ENCODE measurements at places on chromosomes 13 and 19.

- DNase-seq = no peak
Measured at GRCh38 chr13:110334256-110334655, 27.2 kb downstream of the COL4A2 start.

- no peak for DNase-seq
Measured at GRCh38 chr13:37106642-37107041, 1.2 kb upstream of the CSNK1A1L start.

DNA sequence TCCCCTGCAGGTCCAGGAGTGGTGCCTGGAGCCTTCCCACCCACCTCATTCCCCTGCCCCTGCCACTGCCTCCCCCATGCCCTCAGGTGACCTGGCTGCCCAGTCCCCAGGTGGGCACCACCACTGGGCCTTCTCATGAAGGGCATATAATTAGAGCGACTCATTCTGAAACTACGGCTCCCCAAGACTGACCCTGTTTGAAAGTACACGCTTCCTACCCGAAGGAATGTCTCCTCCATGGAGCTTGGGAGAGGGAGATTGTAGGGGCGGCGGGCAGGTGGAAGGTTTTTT, 52.6 kb downstream of the GPR12 start:
- no peak for DNase-seq

GRCh38 chr13:30654430-30654829, 36.7 kb downstream of the USPL1 start:
- DNase-seq = no peak

DNA sequence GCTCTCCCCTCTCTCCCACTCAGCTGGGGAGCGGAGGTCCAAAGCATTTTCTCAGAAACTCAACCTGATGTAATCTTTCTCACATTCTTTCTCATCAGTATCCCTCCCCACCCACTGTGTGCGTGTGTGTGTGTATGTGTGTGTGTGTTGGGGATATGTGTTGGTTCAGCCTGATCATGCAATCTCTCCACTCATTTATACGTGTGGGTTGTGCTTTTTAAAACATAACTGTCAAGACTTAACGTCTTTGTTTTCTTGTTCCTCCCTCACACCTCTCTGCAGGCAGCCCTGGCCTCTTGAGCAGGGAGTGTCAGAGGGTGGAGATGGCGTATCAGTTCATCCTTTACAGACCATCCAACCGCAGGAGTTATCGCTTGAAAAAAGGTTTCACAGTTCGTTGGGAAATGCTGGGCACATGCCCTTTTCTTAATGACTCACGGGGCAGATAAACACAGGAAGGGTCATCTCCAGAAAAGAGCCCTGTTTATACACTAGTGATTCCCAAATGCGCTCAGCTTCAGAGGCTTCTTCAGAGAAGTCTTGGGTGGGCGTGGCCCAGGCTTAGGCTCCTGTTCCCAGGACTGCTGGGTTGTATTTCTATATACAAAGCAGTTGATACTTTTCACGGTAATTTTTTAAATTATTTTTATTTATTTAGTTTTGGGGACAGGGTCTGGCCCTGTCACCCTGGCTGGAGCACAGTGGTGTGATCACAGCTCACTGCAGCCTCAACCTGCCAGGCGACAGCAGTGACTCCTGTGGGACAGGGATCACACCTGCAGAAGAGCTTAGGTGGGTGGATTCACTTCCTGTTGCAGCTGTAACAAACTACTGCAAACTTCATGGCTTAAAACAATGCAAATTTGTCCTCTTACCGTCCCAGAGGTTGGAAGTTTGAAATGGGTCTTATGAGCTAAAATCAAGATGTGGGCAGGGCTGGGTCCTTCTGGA, 60.3 kb downstream of the CCDC70 start:
- DNase-seq = no peak

GRCh38 chr13:42660333-42660965, 86.5 kb downstream of the TNFSF11 start:
- no peak for DNase-seq

DNA sequence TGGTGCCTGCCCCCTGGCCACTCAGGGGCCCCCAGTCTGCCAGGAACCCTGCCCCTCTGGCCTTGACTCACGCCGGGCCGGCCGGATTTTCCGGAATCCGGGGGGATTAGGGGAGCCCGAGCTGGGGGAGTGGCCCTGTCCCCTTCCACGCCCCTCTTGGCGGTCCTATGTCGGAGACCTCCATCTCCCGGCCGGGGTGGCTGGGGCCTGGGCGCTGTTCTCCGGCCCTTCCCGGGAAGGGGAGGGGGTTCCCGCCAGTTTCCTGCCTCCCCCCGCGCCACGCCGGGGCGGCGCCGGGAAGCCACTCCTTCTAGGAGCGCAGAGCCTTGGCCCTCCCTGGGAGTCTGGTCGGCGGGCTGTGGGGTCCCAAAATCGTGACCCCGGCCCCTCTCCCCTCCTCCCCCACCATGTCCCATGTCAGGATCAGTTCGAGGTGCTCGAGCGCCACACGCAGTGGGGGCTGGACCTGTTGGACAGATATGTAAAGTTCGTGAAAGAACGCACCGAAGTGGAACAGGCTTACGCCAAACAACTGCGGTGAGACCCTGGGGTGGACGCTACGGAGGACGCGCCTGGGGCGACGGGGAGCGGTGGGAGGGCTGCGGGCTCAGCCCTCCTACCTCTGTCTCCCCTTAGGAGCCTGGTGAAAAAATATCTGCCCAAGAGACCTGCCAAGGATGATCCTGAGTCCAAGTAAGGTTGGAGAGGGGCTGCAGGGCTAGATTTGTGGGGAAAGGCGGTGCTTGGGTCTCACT, 1.3 kb downstream of the TRIP10 start:
- DNase-seq = no peak

DNA sequence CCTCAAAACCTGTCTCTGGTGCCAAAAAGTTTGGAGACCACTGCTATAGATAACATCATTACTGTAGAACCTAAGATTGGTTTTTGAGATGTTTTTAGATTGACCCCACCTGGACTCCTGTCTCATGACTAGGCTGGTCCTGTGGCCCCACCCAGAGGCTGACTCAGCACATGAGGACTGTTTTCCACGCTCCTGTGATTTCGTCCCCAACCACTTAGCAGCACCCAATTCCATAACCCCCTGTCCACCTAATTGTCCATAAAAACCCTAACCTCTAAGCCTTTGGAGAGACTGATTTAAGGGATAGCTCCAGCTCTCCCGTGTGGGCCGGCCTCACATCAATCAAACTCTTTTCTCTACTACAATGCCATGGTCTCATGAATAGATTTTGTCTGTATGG, 25.6 kb upstream of the GAS6 start:
- DNase-seq = no peak

DNA sequence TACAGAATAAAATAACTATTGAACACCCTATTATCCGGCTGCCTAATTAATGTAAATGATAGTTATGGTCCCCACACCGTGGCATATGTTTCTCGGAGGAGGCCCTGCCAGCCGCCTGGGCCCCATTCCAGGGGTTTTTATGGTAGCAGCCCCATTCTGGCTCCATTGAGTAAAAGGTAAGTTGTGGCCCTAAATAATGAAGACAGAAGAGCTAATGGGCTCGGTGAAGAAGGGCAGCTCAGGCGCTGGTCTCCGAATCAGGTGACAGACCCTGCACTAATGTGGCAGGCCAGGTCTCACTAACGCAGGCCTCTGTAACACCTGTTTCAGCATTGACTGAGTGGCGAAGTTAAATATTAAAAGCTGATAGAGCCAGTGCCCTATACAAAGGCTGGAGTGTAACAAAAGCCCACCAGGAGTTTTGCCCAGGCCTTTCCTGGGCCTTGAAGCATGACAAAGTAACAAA, 19.1 kb downstream of the POP4 start:
- DNase-seq = no peak

DNA sequence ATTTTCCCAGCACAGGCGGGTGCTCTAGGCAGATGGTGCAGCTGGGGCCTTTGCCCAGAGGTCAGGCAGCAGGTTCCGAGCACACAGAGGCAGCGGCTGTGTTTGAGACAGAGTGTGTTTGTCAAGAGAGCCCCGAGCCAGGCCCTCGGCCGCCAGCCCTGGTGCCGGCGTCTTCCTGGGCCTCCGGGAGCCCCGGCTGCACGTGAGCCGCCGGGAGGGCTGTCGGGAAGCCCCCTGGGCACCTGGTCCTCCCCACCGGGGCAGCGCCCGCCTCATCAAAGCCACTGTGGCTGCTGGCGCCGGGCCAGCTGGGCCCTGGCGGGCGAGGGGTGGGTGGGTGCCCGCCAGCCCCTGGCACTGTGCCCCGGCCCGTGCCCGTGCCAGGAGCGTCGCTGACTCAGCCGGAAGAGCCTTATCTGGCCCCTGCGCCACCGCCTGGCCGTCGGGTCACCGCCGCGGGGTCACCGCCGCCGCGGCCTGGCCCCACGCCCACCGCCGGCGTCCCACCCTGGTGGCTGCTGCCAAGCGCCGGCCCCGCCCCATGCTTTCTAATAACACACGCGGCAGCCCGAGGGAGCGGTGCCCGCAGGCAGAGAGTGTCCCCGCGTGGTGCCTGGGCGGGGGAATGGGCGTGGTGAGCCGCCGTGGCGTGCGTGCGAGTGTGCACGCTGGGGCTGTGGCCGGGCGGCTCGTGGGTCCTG, 14.9 kb downstream of the ARID3A start:
- peak; percentile 58 for DNase-seq

- no peak for DNase-seq
Measured at GRCh38 chr19:1811472-1811894, 593 bp downstream of the ATP8B3 start.

GRCh38 chr13:76293346-76293745, 592.9 kb downstream of the KCTD12 start:
- DNase-seq = no peak

GRCh38 chr13:55669051-55669450, 1471.7 kb upstream of the PRR20A start:
- no peak for DNase-seq

- DNase-seq = no peak
Measured at GRCh38 chr13:84741253-84741652, 859.0 kb upstream of the SLITRK1 start.

DNA sequence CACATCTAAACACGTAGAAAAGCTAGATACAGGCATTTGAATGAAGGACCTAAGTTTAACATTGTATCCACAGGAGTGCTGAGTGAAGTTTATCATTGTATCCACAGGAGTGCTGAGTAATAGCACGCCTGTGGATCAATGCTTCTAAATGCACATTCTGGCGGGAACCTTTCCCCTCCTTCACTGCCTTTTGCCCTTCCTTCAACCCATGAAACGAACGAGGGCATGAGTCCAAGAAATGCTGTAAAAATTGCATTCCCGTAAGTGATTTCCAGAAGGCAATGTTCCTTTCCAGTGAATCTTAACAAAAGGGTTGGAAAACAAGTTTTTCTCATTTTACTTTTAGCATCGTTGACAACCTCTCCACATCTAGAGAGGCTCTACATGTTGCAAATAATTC, 88.1 kb downstream of the ZDHHC20 start:
- DNase-seq = no peak

DNA sequence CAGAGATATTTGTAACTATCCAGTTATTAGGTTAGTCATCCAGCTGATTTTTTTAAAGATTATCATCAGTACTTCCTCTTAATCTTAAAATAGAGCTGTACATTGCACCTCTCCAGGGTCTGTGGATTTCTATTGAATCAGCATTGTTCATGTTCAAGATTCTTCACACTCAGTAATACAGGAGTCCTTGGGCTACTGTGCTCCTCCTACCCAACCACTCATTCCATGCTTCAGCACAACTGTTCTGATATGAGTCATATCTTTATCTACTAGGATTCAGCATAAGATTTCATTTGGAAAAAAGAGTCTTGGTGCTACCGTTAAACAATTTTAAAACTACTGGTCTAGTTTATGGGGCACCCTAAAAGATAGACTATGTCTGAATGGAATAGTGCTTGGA, 357.8 kb downstream of the DCT start:
- no peak for DNase-seq

DNA sequence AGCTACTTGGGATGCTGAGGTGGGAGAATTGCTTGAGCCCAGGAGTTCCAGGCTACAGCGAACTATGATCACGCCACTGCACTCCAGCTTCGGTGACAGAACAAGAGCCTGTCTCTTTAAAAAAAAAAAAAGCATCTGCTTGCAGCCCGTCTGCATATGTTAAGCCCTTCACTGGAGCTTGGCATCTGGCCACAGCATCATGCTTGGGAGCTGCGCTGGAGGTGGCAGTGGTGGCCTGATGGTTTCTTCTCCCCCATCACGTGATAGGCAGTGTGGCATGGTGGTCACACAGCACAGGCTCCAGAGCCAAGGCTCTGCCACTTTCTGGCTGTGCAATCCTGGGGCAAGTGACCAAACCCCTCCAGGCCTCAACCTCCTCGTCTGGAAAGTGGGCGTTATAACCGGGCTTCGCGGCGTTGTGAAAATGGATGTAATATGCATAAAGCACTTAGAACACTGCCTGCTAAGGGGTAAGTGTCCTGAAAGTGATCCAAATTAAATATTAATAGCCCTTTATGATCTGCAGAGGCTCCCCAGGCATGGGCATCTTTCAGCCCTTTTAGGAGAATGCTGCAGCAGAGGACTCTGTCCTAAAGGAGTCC, 24.4 kb downstream of the MARK4 start:
- DNase-seq = no peak

- DNase-seq = no peak
Measured at GRCh38 chr13:48142436-48142835, 47.5 kb upstream of the MED4 start.

DNA sequence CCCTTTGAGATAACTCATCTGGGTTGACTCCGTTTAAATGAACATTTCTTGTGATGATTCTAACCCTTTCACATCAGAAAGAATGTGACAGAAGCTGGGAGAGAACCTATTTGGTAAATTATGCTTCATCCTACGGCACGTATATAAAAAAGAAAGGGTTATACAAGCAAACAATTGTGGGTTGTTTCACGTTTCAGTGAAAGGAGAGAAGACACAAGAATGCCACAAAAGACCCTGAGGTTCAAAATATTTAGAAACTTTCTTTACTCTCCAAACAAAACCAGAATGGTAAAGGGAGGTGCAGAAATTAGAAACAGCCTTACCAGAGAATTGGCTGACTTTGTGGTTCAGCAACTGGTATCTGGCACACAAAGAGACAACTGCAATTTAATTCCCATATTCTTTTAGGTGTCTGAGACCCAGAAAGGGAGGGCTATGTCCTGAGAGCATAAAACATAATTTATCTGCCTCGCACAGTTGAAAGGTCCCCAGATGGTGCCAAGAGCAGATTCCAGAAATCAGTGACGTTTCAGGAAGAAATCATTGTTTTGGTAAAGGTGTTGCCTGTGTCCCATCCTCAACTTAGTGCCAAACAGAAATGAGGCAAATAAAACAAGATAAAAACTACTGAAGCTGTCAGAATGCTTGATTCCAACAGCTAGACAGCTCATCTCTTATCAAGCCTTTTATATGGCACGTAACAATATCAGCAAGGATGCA, 361.4 kb downstream of the EFNB2 start:
- no peak for DNase-seq

DNA sequence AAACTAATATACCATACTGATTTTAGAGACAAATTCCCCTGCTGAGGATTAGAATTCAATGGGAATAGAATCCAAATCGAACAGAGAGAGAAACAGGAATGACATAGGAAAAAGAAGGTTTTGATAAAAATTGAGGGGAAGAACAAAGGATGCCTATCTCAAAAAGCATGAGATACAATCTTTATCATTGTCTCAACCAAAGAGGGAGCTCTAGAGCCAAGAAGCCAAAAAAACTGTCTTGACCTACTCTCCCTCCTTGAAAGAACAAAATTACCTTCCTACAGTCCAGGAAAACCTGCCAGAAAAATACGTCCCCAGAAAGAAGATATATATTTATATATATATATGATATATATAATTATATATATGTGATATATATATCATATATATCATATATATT, 39.2 kb upstream of the MIR17HG start:
- DNase-seq = no peak

- DNase-seq = no peak
Measured at GRCh38 chr19:12578641-12579040, 27.4 kb upstream of the ZNF564 start.

- no peak for DNase-seq
Measured at GRCh38 chr13:51283371-51283770, 56.1 kb upstream of the SERPINE3 start.

- no peak for DNase-seq
Measured at GRCh38 chr13:97849305-97849704, 104.2 kb upstream of the IPO5 start.
